ENCODE measurements at places on chromosomes 11 and 22.

DNA sequence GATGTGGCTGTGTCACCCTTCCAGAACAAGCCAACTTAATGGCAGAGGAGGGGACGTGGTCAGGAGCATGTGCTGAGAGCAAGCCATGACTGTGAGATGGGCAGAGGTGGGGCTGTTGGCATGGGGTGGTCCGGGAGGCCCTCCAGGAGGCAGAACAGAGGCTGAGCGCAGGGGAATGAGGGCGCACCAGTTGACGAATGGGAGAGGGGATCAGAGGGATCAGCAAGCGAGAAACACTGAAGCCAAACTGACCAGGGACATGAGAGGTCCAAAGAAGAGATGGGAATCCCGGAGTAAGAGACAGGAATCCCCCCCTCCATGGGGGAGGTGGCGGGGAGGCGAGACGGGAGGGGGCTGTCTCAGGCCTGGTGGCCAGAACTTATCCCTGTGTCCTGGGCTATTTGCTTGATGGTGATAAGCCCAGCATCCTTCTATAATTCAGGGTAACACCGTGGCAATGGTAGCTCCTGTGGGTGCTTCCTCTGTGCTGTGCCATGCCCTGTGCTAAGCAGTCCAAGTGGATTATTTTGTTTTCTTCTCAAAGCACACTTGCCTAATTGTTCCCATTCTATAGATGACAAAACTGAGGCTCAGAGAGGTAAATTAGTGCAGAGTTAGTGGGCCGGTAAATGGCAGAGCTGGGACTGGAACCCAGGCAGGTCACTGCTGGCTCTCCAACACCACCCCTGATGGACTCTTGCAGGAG is 83.4 kb upstream of the SHISAL1 start:
- DNase-seq = no peak

GRCh38 chr11:11142430-11142829 is 210.6 kb downstream of the CSNK2A3 start:
- DNase-seq = no peak

DNA sequence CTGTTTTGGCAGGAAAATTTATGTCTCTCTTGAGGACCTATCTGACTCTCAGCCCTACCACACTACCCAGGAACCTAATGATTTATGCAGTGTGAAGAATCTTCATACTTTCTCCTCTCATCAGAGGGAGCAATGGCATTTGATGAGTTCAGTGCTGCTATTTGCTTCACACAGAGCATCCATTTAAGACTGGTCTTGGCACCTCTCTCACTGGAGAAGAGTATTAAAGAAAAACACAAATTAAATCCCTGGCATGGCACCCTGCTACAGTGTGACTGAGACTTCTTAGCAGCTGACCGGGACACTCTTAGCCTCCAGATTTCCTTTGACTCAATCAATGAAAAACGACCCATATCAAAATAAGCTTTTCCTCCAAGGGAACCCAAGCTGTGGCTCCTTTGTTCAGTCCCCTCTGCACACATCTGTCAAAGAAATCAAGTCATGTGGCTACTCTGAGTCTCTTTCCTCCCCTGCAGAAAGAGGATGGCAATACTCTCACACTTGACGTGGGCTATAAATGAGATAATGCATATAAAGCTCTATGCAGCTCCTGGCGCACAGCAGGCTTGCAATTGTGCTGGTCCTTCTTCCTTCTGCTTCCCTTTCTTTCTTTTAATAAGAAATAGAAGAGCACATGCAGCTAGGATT is 186.1 kb upstream of the E2F8 start:
- no peak for DNase-seq

- no peak for DNase-seq
Measured at GRCh38 chr11:27694992-27695391, 5.3 kb downstream of the BDNF start.

DNA sequence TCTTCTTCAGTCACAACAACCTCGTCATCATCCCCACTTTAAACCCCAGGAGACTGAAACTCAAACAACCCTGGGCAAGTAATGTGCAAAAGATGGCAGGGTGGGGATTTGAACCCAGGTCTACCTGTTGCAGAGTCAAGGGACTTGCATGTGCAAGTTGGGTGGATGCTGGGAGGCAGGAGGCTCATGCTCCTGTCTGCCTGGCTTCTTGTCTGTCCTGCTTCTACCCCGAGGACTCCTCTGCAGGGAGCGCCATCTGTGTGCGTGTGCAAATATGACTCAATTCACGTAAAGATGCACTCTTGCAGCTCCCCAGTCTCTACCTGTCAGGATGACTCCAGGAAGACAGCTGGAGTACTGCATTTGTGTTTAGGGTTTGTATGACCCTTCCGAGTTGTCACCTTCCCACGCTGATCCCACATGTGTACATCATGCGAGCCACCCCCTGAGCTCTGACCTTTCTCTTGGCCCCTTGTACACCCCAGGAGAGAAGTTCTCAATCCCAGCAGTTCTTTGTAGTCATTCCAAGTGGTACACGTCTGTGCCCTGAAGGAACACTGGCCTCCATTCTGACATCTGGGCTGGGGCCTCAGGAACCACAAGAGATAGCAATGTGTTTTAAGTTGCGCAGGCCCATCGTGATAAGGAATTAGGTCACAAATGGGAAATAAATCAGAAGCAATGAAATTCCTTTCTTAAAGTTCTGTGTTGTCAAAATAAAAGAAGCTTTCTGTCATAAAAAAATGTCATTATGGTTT is 95.7 kb downstream of the CWC15 start:
- DNase-seq = no peak

DNA sequence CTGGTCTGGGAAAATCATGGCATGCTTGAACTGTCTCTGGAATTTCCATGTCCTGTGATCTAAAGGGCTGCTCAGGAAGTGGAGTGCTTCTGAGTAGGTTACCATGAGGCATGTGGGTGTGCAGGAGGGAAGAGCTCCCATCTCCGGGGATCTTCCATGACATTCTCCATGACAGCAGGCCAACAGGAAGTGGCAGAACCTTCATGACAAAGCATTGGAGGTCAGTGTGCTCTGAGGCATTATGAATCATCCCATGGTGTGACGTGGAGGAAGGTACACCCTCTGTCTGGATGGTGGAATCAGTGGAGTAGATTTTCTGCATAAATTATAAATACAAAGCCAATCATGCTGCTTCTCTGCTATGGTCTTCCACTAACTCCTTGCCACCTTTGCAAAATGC is 139.6 kb upstream of the E2F8 start:
- no peak for DNase-seq

DNA sequence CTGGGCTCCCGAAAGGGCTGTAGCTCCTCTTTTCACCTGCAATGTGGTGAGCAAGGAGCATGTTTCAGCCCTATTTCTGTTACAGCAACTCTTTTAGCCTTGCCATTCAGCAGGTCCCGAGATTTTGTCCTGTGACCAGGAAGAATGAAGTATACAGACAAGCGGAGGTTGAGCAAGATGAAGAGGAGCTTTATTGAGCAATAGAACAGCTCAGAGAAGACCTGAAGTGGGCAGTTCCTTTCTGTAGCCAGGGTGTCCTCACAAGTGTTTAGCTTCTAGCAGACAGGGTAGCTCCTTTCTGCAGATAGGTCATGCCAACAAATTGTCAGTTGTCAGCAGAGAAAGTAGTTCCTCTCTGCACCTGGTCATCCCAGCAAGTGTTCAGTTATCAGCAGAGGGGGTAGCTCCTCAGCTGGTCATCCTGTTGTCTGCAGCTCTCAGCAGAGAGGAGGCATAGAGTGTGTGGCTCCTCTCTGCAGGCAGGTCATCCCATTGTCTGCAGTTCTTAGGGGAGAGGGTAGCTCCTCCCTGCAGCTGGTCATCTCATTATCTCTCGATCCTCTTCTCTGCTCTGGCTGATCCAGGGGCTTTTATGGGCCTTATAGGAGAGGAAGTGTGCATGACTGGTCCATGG is 5.4 kb upstream of the OR56A4 start:
- no peak for DNase-seq

DNA sequence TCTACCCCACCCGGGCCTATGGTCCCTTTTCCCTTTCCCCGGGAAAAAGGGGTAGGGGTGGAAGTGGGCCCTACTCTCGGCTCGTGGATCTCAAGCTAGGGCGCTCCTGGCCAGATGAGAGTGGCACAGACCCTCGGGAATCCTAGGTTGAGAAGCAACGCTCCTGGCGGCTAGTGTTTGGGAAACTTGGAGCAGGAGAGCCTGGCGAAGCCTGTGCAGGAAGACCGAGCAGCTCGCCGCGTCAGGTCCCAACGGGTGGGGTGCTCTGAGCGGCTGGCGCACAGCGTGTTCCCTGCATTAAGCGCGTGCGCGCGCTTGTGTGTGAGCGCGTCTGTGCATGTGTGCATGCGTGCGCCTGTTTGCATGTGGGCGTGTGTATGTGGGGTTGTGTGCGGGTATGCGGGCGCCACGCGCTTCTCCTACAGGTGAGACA is 7.1 kb upstream of the FLI1 start:
- peak; percentile 57 for DNase-seq

DNA sequence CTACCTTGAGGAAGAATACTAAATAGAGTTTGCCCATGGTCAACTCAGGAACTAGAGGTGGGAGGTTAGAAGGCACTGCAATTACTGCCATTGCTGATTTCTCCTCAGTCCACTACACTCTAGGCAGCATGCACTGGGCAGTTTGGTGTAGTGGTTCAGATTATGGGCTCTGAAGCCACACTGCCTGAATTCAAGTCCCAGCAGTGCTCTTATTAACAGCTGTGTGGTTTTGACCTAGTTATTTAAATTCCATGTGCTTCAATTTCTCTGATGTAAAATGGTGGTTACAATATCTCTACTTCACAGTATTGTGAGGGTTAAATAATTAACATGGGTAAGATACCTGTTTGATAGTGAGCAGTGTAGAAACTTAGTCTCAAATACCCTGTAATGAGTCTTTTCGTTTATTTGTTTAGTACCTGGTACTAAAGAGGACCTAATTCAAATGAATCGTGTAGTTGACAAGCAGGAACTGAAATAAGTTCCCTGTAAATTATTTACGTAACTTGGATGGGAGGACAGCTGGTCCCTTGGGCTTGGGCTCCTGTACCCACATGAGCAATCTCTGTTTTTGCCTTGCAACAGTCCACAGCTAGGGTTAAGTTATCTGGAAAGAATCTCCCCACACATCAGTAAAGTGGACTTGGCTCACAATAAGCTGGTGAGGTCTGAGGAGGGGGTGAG is 17.8 kb downstream of the PRR5L start:
- no peak for DNase-seq

DNA sequence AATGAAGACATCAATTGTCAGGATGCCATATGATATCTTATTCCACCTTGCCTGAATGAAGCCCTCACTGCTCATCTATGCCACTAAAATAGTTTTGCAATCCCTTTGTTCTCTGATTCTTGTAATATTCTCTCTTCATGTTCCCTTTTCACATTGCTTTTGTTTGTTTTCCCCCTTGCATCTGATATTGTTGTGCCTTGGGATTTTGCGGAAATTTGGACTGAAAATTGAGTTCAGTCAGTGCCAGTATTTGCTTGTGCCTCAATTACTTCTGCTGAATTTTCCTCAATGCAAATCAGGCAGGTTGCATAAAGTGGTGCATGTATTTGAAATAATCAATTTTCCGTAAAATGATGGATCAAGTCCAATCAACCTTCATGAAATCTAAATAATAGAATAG is 98.3 kb downstream of the PAX6 start:
- DNase-seq = no peak

DNA sequence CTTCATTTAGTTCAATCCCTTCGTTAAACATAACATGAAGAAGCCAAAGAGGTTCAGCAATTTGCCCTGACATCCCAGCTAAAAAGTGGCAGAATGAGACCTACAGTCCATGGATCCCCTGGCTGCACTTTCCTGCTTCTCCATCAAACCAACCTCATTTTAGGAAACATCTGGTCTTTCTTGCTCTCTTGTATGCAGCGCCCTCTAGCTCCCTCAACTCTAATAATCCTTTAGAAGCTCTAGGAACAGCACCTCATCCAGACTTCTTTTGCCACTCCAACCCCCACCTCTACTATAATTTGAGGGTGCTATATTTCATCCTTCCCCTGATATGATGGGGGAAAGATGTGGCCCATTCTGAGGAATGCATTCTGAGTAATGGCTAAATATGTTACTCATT is 7.4 kb downstream of the CNTF start:
- DNase-seq = no peak

- no peak for DNase-seq
Measured at GRCh38 chr22:37383341-37383740, 43.9 kb downstream of the ELFN2 start.

- no peak for DNase-seq
Measured at GRCh38 chr11:88183233-88183632, 8.0 kb upstream of the RAB38 start.

- no peak for DNase-seq
Measured at GRCh38 chr11:69059429-69059828, 10.7 kb downstream of the TPCN2 start.

- no peak for DNase-seq
Measured at GRCh38 chr11:69311767-69312385, 17.9 kb downstream of the MYEOV start.

GRCh38 chr22:39997939-39998726 is 3.4 kb downstream of the FAM83F start:
- no peak for DNase-seq

GRCh38 chr11:59710136-59710847 is 3.4 kb downstream of the OR10V1 start:
- DNase-seq = no peak

DNA sequence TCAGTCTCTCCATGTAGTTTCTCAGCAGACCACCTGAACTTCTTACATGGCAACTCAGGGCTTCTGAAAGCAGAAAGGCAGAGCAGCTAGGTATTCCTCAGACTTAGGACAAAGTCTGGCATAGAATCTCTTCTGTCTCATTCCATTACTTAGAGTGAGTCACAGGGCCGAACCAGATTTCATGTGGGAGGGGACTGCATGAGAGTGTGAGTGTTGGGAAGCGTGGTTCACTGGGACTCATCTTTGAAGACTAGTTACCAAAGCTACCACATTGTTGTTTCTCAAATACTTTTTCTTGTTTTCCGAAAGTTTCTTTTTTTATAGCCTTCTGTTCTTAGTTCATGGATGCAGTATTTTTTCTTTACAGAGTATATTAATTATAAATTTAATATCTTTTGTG is 36.1 kb upstream of the SCN3B start:
- DNase-seq = no peak

- no peak for DNase-seq
Measured at GRCh38 chr11:57504511-57504910, 11.0 kb downstream of the SLC43A1 start.

DNA sequence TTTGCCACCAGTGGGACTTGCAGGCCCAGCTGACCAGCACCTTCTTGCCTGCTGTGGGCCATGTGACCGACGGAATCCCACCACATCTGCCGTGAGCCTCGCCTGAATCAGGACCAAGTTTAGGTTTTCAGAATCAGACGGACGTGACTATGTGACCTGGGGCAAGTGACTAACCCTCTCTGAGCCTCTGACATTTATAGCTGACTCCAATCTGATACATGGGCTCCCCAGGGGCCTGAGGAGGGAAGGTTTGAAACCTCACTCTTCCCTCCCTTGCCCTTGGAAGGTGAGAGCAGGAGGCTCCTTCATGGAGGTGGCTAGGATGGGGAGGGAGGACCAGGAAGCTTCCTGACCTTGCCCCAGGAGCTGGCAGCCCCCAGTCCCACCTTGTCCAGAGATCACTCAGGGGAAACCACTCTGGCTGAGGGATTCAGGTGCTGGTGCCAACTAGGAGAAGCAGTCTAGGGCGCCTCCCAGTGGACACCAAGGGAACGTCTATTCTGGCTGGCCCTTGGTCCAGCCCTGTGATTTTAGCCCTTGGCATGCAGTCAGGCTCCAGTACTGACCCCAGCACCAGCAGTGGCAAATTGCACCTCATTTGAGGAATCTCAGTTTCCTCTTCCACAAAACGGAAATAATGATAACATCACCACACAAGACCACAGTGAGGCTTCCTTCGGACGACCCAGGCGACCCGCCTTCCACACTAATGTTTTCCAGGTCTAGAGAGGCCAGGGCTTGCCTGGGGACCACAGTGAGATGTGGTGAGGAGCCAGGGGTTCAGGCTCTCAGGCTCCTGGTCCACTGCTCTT is 47.2 kb upstream of the SYT7 start:
- DNase-seq = peak; percentile 18

GRCh38 chr11:117805045-117805444 is 8.0 kb upstream of the DSCAML1 start:
- no peak for DNase-seq
